ENCODE measurements at places on chromosomes 3 and 15. TPM values are rescaled to one million over a fixed set of nuclear protein-coding genes. Genes with fewer than 3 reads are reported as not detected.

The GRIP2 gene
- not detected for total RNA-seq

The SLCO3A1 gene
- total RNA-seq: 73.5 TPM

The CPB1 gene
- not detected for total RNA-seq

The FOXB1 gene
- not detected for total RNA-seq

The LRTM1 gene
- total RNA-seq: not detected

The MNS1 gene
- not detected for total RNA-seq

The SAMD7 gene
- not detected for total RNA-seq

The RAB11A gene
- total RNA-seq: 97.1 TPM

The CHRFAM7A gene
- total RNA-seq: 32.5 TPM

All from natural killer cell (primary cell).